Smooth muscle cell of the umbilical artery (primary cell): ENCODE measurements at places on chromosomes 3 and 15. TPM values are rescaled to one million over a fixed set of nuclear protein-coding genes. Genes with fewer than 3 reads are reported as not detected.

The NUP210 gene
- 0.09 and 0.30 TPM in 2 replicates for total RNA-seq

The ROPN1 gene
- total RNA-seq, result not detected in 2 replicates

The MKRN3 gene
- total RNA-seq, result under 0.01 TPM in 1 of 2 replicates, not detected in the other

The PODXL2 gene
- total RNA-seq, result 6.8 and 10.9 TPM in 2 replicates

The GPR176 gene
- 64.1 and 142 TPM in 2 replicates for total RNA-seq

The KBTBD8 gene
- total RNA-seq, result 1.2 and 2.9 TPM in 2 replicates

The CCRL2 gene
- total RNA-seq, result not detected in 2 replicates
